ENCODE measurements at places on chromosomes 11 and 22. TPM values are rescaled to one million over a fixed set of nuclear protein-coding genes. Genes with fewer than 3 reads are reported as not detected.

The KCNJ11 gene
- 0.81 TPM for total RNA-seq

The SLC22A12 gene
- total RNA-seq = not detected

The CDC42BPG gene
- total RNA-seq = 1.4 TPM

The SMC1B gene
- total RNA-seq = not detected

The SEC14L6 gene
- total RNA-seq = 0.09 TPM

The POU2F3 gene
- total RNA-seq = not detected

GRCh38 chr11:134755535-134755934 lies 343.5 kb upstream of the B3GAT1 start:
- H3K4me3 ChIP-seq = no peak overlapping the region
- peaks cover 12% of the 10 kb centered on the region for H3K4me1 ChIP-seq
- no peak overlapping the region for H3K27ac ChIP-seq
- no peak for DNase-seq

DNA sequence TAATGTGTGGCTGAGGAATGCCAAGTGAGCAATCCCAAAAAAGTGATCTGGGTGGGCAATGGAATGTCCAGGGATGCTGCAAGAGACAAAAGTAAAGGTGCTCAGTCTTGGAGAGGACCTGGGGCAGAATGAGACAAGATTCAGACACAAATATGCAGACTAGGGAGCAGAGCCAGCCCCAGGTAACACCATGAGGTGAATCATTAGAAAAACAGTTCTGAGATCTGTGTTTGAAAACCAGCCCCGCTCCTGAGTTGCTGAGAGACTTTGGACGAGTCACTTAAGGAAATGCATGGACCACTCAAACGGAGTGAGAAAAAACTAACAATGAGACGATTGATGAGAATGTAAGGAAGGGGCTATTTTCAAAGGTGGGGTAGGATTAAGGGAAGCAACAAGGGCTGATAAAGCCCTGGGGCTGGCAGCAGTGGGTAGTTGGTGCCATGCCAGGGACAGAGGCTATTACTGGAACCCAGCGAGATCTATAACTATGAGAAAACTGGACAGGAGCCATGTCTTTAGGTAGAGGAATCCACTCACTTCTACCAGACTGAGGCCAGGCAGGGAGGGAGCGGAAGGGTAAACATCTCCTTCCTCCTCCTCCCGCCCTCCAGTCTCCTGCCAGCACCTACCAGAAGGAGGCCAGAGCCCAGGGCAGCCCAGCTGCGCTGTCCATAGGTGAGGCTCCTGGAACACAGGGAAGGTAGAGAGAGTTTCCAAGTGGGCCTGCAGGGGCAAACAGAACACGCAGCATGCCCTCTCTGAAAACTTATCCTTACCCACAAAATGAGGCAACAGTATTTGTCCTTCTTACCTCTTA lies 130.4 kb upstream of the TEAD1 start:
- no peak overlapping the region for H3K4me3 ChIP-seq
- H3K36me3 ChIP-seq = no peaks in the 10 kb centered on the region
- 0 out of 3 replicates have a peak, but pooled peaks cover 7% of the 10 kb centered on the region for H3K27me3 ChIP-seq
- DNase-seq = no peak
- H3K27ac ChIP-seq = no peak overlapping the region

DNA sequence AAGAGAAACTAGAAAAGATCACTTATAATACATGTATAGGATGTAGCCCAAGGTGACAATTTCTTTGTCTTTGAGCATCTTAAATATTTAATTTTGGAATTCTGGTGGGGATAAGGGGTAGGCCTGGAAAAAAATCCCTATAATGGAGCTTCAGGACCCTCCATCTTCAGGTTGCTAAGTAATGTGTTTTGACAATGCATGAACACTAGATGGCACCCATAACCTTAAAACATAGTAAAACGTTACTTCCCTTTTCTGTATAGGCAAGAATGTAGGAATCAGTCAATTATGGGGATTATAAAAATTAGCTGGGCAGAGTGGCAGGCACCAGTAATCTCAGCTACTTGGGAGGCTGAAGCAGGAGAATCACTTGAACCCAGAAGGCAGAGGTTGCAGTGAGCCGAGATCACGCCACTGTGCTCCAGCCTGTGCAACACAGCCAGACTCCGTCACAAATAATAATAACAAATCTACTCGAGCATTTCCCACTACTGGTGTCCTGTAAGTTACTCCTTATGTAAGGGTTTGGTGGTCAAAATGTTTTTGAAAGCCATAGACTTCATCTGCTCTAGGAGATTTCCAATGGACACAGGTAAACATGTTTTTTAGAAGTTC lies 541.9 kb upstream of the CCDC90B start:
- peak overlapping the region; percentile 36 for H3K4me3 ChIP-seq
- H3K27ac ChIP-seq = no peak overlapping the region
- DNase-seq = peak; percentile 42
- H3K27me3 ChIP-seq = no peaks in the 10 kb centered on the region

- H3K4me3 ChIP-seq = no peak overlapping the region
- H3K36me3 ChIP-seq = no peaks in the 10 kb centered on the region
- no peaks in the 10 kb centered on the region for H3K27me3 ChIP-seq
- H3K4me1 ChIP-seq = 0 out of 2 replicates have a peak, but pooled peaks cover 7% of the 10 kb centered on the region
- no peak overlapping the region for H3K27ac ChIP-seq
Measured at GRCh38 chr11:16297332-16297731, 59.0 kb downstream of the SOX6 start.

DNA sequence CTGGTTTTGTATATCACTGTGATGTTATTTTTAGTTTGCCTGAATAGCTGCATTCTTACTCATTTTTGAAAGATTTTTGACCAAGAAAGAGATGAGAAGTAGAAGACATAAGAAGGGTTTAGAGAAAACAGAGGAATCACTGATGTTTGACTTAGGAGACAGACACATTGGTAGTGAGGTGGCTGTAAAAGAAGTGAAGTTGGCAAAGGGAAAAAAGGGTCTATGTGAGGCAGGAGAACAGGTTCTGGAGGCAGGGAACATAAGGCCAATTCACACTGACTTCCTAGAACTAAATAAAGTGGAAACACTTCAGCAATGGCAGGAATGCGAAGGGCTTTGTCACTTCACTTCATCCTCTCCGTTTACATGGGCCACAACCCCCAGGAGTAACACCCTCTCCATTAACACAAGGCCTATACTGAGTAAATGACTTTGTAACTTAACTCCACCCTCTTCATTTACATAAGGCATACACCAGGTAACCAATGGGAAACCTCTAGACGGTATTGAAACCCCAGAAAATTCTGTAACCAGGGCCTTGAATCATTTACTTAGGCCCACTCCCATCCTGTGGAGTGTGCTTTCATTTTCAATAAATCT lies 36.5 kb downstream of the CTSC start:
- H3K27me3 ChIP-seq = no peaks in the 10 kb centered on the region
- no peak overlapping the region for H3K4me3 ChIP-seq
- H3K27ac ChIP-seq = no peak overlapping the region
- H3K4me1 ChIP-seq = peaks cover 14% of the 10 kb centered on the region

GRCh38 chr22:38826801-38827200 lies 17.0 kb downstream of the NPTXR start:
- H3K27me3 ChIP-seq = no peaks in the 10 kb centered on the region
- no peaks in the 10 kb centered on the region for H3K4me1 ChIP-seq
- no peak overlapping the region for H3K4me3 ChIP-seq
- DNase-seq = no peak
- H3K36me3 ChIP-seq = no peaks in the 10 kb centered on the region
- H3K27ac ChIP-seq = no peak overlapping the region

DNA sequence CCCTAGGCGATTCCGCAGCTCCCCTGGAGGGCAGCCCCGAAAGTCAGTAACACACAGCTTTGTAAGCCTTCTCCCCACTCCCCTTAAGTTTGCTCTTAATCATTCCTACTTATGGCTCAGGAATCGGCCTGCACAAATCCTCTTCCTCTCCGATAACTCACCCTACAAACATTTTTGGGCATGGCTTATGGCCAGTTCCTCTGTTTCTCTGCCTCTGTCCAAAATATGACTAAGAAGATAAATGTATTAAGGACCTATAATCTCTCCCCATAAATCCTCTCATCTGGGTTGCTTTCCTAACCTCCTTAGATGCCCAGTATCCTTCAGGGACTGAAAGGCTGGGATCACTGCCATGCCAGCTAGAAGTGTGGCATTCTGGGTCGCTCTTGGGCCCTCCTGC lies 41.0 kb downstream of the PAMR1 start:
- H3K4me1 ChIP-seq = no peaks in the 10 kb centered on the region
- H3K4me3 ChIP-seq = no peak overlapping the region
- no peak overlapping the region for H3K27ac ChIP-seq
- H3K36me3 ChIP-seq = no peaks in the 10 kb centered on the region
- peaks cover 10% of the 10 kb centered on the region for H3K27me3 ChIP-seq
